ENCODE measurements at places on chromosomes 1 and 21.
A peak's percentile ranks its signal among the peaks of the same experiment; 100 is the strongest.

DNA sequence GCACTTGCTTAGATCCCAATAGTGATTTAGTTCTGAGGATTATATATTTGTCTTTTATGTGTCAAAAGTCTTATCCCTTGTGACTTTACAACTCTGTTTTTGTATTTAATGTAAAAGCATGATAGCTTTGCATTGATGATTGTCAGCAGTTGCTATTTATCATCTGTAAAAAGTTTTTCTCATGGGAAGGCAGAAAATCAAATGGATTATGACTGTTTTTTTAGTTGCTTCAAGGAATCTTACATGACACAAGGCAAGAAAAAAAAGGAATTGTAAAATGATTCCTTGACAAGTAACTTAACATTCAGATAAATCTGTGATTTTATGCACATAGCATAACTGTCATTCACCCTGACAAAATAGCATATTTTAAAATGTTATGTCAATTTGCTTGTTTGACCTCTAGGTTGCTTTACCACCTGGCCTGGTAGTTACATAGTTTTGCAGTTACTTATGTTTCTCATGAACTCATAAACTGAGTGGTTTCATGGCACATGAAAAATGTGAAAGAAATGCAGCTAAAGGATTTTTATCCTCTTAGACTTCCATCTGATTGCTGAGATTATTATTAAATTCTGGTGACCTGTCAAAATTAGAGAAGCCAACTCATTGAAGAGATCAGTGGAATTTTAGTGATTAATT is 622.6 kb downstream of the ADGRL2 start:
- DNase-seq, result no peak

GRCh38 chr1:214296860-214297745 is 16.1 kb downstream of the SMYD2 start:
- no peak for DNase-seq

- DNase-seq, result no peak
Observed at GRCh38 chr1:72362538-72362937, 80.2 kb upstream of the NEGR1 start.

DNA sequence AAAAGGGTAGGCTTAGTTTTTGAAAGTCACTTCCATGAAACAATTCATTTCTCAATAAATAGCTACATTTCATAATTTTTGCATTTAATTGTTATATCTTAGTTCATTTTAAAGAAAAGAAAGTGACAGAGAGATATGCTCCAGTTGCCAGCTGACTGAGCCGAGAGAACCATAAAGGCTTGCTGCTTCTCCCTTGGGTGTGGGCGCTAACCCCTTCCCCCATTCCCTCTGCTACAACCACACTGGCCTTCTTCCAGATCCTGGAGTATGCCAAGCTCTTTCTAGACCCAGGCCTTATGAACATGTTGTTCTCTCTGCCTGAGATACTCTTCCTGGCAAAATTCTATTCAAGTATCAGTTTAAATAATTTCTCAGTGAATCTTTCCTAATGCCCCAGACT is 12.3 kb downstream of the SORT1 start:
- no peak for DNase-seq

GRCh38 chr1:71228742-71229365 is 148.0 kb upstream of the ZRANB2 start:
- DNase-seq, result no peak

- DNase-seq, result no peak
Observed at GRCh38 chr1:107449326-107449725, 308.5 kb downstream of the NTNG1 start.

DNA sequence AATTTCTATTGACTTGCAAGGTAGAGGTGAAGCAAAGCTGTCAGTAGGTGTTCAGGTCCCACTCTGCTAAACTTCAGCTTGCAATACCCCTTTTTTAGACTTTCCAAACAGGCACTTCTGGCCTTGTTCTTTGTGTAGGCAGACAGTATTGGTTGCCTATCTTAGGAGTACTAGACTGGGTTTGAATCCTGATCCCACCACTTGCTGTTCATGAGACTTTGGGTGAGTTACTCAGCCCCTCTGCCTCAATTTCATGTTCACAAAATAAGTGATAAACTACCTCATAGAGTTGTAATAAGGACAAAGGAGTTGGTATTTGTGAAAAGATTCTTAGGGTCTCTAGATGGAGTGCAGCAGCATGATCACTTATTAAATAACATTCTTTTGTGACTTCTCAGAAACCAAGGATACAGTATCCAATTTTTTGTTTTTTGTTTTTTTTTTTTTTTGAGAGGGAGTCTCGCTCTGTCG is 5.2 kb downstream of the RCC1 start:
- no peak for DNase-seq

GRCh38 chr1:215479567-215479966 is 87.5 kb upstream of the KCTD3 start:
- DNase-seq, result no peak

- DNase-seq, result no peak
Observed at GRCh38 chr21:33371366-33371765, 31.8 kb upstream of the IFNGR2 start.

DNA sequence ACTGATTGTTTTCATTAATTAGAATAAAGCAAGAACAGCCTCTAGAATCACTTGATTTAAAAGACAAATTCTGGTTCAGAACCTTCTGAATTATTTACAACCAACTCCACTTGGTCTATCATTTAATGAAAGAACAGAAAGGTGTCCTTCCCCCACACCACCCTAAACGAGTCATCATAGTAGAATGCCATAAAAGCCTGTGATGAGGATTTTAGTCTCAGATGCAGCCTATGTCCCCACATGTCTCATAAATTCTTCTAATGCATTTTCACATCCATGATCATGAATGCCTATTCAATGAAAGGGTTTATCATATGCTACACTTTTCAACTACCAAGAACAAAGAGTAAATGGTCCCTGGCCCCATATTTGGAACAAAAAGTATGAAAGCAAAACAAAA is 508.1 kb downstream of the DPYD start:
- no peak for DNase-seq

- no peak for DNase-seq
Observed at GRCh38 chr1:206419250-206419649, 51.0 kb upstream of the IKBKE start.

GRCh38 chr1:161359291-161359690 is 8.4 kb downstream of the CFAP126 start:
- DNase-seq, result no peak

DNA sequence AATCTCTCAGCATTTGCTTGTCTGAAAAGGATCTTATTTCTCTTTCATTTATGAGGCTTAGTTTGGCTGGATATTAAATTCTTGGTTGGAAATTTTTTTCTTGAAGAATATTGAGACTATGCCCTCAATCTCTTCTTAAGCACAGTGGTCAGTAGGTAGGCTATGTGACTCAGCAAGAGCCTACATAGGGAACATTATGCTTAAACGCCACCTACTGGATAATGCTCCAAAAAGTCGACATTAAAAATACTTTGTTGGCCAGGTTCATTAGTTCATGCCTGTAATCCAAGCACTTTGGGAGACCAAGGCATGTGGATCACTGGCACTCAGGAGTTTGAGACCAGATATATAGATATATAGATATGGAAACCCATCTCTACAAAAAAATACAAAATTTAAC is 678.0 kb upstream of the USP24 start:
- no peak for DNase-seq

GRCh38 chr1:37076168-37076567 is 41.9 kb upstream of the GRIK3 start:
- no peak for DNase-seq

DNA sequence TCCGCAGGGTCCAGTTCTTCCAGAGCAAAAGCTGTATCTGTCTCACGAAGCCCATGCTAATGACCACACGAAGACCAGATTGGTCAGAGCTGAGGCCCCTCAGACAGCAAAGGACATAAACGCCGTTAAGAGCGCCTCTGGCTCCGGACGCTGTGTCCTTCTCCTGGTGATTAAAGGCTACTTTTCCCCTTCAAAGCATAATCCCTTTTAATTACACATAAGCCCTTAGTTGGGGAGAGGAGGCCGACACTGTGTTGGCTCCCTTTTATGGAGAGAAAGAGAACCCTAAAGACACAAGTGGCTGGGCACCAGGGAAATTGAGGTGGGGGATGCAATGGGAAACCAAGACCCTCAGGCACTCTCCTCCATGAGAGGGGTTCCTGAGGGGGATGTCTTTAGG is at the start of gene ABCA4:
TSS of gene ABCA4 (minus strand) at position 158 of the 400 bp plus-strand sequence. CDS start at position 55, 103 bp downstream.
- DNase-seq, result no peak

GRCh38 chr1:11132563-11133293 is 33.1 kb upstream of the EXOSC10 start:
- no peak for DNase-seq

DNA sequence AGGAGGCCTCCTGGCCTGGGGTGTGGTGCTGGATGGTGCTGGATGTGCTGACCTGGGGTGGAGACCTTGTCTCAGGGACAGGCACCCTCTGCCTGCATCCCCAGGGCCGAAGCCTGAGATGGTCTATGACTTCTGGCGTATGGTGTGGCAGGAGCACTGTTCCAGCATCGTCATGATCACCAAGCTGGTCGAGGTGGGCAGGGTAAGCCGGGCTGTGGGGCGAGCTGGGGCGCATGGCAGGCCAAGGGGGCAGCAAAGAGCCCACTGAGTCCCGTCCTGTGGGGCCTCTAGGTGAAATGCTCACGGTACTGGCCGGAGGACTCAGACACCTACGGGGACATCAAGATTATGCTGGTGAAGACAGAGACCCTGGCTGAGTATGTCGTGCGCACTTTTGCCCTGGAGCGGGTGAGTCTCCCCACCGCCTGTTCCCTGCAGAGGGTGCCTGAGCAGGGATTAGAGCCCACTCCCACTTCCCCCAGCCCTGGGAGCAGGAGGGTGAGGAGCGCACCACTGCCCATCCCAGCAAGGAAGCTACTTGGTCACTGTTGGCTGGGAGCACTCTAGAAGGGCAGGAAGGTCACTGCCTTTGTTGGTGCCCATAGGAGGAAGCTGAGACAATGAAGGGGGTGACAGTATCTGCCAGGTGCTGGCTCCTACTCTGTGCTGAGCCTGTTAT is 75.2 kb downstream of the PTPRU start:
- no peak for DNase-seq

- DNase-seq, result no peak
Observed at GRCh38 chr1:86380257-86380861, 15.8 kb downstream of the ODF2L start.

- DNase-seq, result no peak
Observed at GRCh38 chr1:201876148-201876818, 12.4 kb upstream of the SHISA4 start.

DNA sequence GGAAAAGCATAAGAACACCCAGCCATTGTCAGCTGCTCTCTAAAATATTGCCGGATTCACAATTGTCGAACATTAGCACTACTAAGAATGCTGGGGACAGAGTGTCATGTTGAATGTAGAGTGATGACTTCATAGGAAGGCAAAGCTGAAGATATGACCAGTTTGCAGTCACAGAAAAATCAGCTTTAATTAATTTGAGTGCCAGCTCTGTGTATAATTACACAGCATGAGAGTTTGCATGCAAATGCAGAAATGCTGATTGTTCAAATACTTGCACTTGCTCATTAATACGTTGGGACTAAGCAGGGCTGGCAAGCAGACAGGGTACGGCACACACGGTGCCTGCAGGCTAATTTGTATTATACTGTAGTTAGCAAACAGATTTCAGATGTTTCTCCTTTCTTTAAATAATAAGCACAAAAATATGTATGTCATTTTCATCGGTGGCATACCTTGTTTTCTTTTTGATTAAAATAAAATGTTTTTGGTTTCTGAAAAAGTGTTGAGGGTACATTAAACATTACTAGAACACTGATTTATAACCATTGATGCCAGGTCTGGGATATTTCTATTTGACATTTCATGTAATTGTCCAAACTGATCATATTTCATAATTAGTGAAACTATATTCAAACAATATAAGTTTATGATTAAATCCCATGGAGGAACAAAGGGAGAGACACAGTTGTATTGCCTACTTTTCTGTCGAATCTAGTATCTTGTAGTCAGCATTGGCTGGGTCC is 99.8 kb upstream of the ADGRL2 start:
- no peak for DNase-seq

- DNase-seq, result no peak
Observed at GRCh38 chr1:24727501-24728216, 17.6 kb upstream of the CLIC4 start.

DNA sequence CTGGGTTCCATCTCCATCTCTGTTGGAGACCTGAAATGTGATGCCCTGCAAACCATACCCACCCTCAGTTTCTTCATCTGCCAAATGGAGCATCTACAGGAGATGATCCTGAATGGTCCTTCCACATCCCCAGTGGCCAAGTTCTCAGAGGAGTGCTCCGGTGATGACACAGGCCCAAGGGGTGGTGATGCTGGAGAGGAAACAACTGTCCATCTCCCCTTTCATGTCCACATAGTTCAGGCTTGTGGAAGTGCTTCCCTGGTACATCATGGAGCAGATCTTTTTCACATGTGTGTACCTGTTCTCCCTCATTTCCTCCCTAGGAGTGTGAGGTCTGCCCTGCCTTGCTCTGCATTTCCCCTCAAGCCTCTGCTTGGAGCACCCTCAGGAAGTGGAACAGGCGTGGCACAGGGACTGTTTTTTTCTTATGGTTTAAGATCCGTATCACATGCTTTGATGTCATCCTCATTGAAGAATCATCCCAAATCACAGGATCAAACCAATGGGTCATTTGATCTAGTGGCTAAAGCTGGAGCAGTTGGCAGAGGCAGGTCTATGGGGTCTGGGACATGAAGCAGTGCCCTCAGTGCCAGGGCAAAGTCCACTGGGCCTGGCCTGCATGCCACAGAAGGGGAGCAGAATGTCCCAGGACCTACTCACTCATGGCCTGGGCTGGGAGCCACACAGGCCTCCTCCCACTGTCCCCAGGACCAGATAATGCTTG is 8.2 kb upstream of the TRIM63 start:
- DNase-seq, result no peak

- DNase-seq, result peak; percentile 13
Observed at GRCh38 chr1:174021591-174022079, 522 bp downstream of the RC3H1 start.

DNA sequence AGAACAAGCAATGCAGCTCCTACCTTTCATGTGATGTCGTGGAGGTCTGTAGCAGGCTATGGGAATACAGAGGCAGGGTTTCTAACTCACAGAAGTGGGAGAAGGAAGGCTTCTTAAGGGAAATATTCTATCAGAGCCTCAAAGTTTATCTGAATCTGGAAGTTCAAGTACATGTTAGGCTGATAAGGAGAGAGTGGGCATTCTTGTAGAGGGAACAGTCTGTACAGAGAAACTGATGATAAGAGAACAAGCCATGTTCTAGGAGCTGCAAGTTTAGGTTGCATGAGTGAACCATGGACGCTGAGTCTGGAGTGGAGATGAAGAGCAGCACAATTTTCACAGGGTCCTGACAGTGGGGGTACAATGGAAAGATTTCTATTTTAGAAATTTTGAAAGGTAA is 344.0 kb downstream of the CHRM3 start:
- DNase-seq, result no peak
